Naive B cell (primary cell): ENCODE measurements at places on chromosomes 6 and 20. TPM values are rescaled to one million over a fixed set of nuclear protein-coding genes. Genes with fewer than 3 reads are reported as not detected.

The NR2E1 gene
- polyA plus RNA-seq: not detected

DNA sequence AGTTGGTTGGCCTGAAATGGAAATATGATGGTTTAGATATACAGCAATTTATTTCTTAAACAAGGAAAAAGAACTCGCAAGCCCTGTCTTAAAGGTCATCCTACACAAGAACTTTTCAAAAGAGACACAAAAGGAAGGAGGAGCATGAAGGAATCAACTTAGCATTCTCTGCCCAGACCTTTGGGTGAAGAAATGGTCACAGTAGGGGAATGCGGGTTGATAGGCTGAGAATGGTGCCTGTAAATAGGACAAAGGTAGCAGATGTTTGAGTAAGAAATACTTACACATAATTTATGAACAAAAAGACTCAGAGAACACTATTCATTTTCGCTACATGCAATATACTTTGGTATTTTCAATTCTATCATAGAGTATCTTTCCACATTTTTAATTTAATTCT, 15.0 kb downstream of the ADGRF5 start:
- H3K27ac ChIP-seq: no peak overlapping the region
- no peaks in the 10 kb centered on the region for H3K4me1 ChIP-seq

- no peaks in the 10 kb centered on the region for H3K4me1 ChIP-seq
- H3K36me3 ChIP-seq: no peaks in the 10 kb centered on the region
- H3K27ac ChIP-seq: no peak overlapping the region
- no peak overlapping the region for H3K4me3 ChIP-seq
- DNase-seq: no peak
Measured at GRCh38 chr20:63425846-63426485, 46.5 kb downstream of the KCNQ2 start.

- no peak overlapping the region for H3K4me3 ChIP-seq
- peaks cover 4% of the 10 kb centered on the region for H3K4me1 ChIP-seq
- peaks cover 16% of the 10 kb centered on the region for H3K27me3 ChIP-seq
- H3K27ac ChIP-seq: no peak overlapping the region
Measured at GRCh38 chr6:125773387-125774341, 17.1 kb upstream of the NCOA7 start.

- H3K4me1 ChIP-seq: no peaks in the 10 kb centered on the region
- H3K27ac ChIP-seq: no peak overlapping the region
- H3K36me3 ChIP-seq: no peaks in the 10 kb centered on the region
- no peaks in the 10 kb centered on the region for H3K27me3 ChIP-seq
Measured at GRCh38 chr6:122649701-122650100, 39.5 kb downstream of the PKIB start.

The NHSL1 gene
- 0.04 TPM for polyA plus RNA-seq
